Right renal cortex interstitium (tissue), 3 donors: ENCODE measurements at places on chromosomes 6 and 20. TPM values are rescaled to one million over a fixed set of nuclear protein-coding genes. Genes with fewer than 3 reads are reported as not detected.

The PREX1 gene
- polyA plus RNA-seq: 15.3 TPM

The SLC12A5 gene
- 1.8 TPM for polyA plus RNA-seq

The ZNF391 gene
- polyA plus RNA-seq: 10.2 TPM

The CPXM1 gene
- 242 TPM for polyA plus RNA-seq

DNA sequence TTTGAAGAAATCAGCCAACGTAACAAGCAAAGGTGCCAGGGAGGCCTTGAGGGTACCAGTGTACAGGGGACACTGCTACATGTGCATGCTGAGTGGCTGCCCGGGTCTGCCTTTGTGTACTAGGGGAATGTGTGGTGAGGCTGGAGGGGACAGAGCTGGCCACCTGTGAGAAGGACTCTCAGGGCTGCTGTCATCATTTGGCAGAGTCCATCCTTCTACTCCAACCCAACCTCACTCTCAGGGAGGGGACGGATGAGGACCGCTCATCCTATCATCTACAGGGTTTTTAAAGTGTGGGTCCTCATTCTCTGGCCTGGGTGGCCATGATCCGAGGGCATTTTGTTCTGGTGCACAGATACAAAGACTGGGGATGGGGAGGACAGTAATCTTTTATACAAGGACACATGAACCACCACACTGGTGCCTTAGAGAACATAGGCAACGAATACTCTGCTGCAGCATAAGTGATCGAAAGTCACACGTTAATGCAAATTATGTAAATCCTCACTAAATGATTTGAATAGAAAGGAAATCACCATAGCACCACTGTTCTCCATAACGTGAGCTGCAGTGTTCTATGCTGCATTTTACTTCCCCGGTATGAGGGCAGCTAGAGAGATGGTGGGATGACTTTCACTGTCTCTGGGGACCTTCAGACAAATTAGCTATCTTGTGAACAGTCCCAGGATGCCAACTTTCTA, 181.4 kb downstream of the GMPR start:
- DNase-seq: no peak

DNA sequence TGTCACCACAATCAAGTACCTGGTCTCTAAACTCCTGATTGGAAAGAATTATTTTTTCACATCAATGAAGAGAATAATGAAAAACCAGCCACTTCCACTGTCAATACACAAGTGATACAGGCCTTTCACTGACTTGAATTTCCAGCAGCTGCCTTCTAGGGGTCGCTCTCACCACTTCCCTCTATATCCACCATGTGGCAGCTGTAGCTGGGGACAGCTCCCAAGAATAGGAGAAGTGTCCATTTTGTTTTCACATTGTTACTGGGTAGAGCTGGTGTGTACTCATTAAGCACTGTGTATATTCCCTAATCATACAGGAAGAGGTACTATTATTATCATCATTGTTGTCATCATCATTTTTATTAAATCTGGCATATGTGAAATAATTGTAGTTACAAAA, 438.4 kb upstream of the SPTLC3 start:
- no peak for DNase-seq

- DNase-seq: no peak
These were observed 40.8 kb upstream of the GFOD1 start for GRCh38 chr6:13528232-13528631.

DNA sequence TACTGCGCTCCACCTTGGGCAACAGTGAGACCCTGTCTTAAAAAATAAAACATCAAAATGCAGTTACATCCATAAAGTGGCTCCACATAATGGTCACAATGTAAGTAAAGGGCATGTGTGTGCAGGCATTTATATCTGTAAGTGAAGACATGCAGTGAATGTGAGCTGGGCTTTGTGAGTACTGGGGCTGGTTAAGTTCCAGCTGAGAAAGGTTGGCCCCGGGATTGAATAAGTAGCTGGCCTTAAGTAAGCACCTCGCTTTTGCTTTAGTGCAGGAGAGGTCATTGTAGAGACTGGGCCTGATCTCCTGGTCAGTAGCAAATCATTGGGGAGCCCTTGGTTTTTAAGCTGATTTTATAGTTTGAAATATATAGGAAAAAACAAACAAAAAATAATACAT, 8.0 kb downstream of the QKI start:
- DNase-seq: no peak

- no peak for DNase-seq
These were observed 53.3 kb downstream of the SLC22A23 start for GRCh38 chr6:3403238-3404173.

DNA sequence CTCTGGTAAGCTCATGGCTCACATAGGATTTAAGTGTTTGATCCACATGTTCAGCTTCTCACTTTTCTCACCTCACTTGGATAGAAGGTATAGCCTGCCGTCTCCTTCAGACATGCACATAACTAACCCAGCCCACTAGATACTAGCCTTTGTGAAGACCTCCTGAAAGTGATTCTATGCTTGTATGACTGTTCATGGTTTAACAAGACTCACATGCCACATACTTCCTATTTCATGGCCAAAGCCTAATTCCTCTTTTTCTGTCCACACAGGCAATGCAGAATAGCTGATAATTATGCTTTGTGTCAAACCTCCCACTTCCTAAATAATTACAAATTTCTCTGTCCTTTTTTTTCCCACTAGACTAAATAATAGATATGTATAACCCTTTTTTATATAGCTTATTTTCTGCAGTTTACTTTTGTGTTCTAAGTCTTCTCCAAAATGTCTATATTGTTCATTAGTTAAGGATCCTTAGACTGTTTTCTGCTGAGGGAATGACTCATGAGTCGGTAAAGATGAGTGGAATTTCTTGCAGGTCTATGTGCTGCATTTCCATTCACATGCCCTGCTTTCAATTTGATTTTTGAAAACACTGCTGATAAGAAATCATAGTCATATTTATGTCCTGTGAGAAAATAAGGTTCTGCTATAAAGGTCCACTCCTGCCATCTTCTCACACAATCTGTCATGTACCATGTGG, 43.0 kb downstream of the HDDC2 start:
- no peak for DNase-seq

- DNase-seq: no peak
These were observed 83.4 kb upstream of the ASF1A start for GRCh38 chr6:118810420-118811027.

DNA sequence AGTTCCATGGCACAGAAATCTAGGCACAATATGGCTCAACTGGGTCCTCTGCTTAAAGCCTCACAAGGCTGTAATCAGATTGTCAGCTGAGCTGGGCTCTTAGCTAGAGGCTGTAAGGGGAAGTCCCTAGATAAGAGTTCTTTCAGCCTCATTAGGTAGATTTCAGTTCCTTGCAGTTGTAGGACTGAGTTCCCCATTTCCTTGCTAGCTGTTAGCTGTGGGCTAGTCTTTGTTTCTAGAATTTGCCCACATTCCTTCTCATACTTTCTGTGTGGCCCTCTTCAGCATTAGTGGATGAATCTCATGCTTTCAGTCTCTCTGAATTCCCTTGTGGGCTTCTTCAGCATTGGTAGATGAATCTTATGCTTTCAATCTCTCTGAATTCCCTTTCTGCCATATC, 71.0 kb upstream of the MRAP2 start:
- DNase-seq: no peak

- DNase-seq: no peak
These were observed 44.2 kb downstream of the KCNK5 start for GRCh38 chr6:39184906-39185580.

GRCh38 chr6:136945072-136945471, 23.0 kb downstream of the SLC35D3 start:
- no peak for DNase-seq

DNA sequence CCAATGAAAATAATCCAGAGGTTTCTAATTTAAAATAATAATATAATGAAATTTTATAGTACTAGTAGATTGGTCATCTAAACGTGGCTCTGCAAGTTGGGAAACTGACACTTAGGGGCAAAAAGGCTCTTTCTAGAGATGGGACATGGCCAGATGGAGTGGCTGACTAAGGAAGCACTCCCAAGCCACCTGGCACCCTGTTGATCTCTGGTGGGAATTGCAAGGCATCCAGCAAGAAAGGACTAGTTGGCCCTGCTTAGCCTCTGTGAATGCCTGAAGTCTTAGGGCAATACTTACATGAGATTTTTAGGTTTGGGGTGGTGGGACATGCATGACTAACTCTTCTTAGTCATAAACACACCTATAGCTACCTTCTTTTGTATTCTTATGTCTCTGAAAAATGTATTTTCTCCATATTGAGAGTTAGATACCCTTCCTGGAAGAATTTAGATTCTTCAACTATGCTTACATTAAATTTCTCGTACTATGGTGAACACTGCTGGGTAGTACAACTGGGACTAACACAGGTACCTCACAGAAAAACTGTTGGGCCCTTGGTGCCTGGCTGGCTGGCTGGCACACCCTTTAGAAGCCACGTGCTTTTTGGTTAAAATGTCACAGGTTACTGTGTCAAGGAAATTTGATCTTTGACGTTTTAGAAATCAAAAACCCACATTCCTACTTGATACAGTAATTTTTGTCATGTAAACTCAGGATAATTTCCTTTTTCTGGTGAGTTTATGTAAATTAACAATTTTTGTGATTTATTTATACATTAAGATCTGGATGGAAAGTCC, 25.0 kb upstream of the SH3BGRL2 start:
- DNase-seq: no peak

DNA sequence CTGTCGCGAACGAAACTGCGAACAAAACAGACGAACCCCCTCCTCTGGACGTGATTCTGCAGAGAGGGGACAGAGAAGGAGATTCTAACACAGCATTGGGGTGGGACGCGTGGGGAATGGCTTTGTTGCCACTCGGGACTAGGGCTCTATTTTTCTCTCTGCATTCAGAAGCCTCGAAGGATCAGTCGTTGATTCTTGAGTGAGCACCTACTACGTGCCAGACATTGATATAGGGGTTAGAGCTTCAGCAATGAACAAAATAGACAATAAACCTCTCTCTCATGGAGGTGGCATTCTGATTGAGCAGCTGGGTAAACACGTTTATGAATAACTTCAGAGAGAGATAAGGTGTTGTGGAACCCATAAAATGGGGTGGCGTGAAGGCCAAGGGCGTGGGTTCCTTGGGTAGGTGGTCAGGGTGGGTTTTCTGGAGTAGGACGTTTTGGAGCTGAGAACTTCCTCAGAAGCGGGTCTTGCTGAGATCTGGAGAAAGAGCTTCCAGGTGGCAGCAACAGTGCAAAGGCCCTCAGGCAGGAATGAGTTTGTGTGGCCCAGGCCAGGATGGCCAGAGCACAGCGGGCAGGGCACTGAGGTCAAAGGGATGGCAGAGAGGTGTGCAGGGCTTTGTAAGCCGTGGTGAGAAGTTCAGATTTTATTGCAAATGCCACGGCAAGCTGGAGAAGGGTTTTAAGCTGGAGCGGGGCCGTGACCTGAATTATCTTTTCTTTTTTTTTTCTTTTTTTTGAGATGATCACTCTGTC, 884 bp downstream of the SLC2A10 start:
- no peak for DNase-seq

GRCh38 chr6:152529369-152529768, 107.8 kb downstream of the SYNE1 start:
- no peak for DNase-seq

GRCh38 chr6:134619077-134619476, 301.2 kb upstream of the SGK1 start:
- DNase-seq: no peak
